ENCODE measurements at places on chromosomes 12 and 14. TPM values are rescaled to one million over a fixed set of nuclear protein-coding genes. Genes with fewer than 3 reads are reported as not detected.

The RFLNA gene
- total RNA-seq = not detected

The EVL gene
- 133 TPM for total RNA-seq

The MIPOL1 gene
- total RNA-seq = 52.1 TPM

GRCh38 chr14:102629808-102630350 is 37.4 kb downstream of the RCOR1 start:
- no peak for DNase-seq

DNA sequence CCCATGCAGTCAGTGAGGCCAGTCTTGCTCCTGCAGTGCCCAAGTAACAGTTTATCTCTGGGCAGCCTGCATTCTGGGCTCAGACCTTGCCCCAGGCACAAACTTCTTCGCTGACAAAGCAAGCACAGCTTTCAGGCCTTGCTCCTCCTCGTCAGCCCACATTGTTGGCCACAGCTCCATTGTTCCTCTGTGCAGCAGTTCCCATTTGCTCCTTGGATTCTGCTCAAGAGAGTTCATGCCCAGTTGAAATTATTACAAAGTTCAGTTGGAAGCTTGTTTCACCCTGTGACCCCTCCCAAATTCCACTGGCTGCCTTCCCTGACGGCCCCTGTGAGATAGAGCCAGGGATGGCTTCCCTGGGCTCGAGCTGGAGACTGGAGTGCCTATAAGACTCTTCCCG is 163.4 kb upstream of the DDHD1 start:
- DNase-seq = no peak

DNA sequence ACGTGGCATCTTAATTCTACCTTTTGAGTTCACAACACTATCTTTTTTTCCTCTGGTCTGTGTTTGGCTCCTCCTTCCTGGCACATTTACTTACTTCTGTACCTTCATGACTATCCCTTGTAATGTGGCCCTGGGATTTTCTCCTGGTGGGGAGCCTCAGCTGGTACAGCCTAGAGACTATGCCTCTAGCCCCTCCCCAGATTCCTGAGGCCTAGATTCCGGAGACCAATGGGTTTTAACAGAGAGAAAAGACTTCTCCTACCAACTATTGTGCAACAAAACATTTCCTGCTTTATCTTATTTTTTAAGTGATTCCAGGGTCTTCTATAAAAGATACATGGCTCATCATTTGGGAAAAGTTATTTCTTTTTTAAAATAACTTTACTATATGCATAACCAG is 216.2 kb upstream of the KRR1 start:
- DNase-seq = no peak
